ENCODE measurements at places on chromosomes 6 and 20.

DNA sequence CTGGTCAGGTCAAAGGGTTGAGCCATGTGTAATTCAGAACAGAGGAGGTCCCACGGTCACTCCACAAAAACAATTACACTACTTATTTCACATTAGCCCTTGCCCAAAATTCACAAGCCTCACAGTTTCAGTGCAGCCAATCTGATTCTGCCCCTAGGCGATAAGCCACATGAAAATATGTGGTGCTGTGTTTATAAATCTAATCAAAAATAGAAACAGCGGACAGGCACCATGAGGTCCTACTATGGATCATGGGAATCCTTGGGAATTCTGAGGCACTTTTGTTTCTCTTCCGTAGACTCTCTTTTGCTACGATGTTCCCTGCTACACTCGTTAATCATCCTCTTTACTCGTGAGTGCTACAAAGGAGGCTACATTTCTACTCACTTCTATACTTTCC lies 476.1 kb downstream of the TFAP2A start:
- DNase-seq, result no peak

GRCh38 chr6:117592983-117593759 lies 9.1 kb downstream of the GOPC start:
- DNase-seq, result no peak

DNA sequence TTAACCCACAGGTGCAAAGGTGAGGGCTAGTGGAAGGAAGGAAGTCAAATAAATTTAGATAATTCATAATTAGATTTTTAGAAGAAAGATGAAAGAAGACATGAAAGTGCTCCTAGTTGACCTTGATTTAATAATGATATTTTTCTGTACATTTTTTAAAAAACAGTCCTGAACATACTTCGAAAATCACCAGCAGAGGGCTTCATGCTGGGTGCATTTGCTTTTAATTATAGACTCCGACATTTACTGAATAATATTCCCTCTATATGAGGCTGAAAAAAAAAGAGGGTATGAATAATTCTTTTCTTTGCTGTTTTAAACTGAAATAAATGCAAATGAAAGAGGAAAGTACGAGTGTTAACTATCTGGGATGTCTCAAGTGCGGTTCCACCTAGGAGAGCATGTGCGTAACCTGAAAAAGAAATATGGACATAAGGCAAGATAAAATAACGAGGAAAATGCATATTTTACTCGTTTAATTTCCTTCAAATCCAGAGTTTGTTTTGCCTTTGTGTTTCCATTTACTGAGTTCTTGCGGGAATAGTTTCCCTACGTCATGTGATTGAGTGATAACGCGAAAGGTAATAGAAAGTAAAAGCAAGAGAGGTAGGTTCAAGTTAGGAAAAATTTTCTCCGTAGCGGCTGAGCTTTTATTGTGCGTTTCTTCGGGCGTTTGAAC lies 3.1 kb upstream of the TFAP2B start:
- DNase-seq, result no peak

DNA sequence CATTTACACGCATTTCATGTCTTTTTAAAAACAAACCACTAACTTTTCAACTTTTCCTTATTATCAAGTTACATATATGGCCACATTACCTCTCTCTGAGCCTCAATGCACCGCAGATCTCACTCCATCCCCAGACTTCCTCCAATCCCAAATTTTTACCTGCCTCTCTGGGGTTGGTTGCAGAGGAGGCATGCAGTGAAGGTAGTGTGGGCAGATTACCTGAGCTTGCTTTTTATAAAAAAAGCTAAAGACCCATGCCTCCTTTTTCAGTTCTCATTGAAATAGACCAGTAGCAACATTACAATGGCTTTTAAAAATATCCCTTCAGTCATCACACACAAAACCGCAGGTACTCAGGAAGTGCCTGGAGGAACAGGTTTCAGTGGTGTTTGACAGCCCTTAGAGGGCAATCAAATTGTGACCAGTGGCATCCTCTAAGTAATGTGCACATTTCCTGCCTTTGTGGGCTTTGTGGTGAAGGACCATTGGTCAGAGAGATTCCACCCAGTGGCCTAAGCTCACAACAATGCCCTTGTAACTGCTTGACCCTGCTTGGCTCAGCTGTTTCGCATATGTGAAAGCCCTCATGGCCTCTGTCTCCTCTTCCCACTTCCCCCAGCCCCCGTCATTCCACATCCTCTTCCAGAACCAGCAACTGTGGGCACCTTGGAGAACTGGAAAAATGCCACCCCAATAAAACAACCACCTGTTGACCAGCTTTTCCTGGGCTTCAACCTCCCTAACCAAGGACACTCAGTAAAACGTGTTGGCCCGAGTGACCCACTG lies 30.2 kb upstream of the IL17A start:
- no peak for DNase-seq

DNA sequence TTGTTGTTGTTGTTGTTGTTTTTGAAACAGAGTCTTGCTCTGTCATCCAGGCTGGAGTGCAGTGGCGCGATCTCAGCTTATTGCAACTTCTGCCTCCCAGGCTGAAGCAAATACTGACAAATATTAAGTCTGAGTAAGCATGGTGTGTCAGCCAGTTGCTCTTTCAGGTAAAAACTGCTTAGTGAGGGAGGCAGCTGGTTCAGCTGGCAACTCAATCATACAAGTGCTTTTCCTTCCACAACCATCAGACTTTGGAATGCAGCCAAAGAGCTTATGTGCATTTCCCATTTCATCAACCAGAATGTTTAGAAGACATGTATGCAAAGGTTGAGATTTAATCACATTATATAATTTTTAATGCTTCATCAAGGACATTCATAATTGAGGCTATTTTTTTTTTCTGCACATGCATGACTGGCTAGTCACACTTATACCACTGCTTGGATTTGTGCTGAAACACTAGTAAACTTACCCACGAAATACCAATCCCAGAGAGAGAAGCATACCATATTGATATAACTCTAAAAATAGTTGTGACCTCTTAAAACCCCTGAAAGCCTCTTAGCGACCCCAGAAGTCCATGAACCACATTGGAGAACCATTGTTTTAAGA lies 56.0 kb downstream of the CLIC5 start:
- no peak for DNase-seq

DNA sequence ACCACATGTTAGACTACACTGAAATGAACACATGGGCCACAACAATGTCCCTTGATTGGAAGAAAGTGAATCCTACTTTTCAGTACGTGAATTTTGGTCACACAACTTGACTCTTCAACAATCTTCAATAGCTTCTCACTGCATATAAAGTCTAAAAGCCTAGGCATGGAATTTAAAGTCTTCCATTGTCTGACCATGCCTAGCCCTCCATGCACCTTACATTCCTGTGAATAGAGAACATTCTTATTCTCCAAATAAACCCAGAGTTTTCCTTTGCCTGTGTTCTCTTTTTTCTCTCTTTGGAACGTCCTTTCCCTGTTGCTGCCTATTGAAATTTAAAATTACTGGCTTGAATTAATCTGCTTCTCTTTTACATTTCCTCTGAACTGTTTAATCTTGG lies 207.5 kb downstream of the ASCC3 start:
- no peak for DNase-seq

DNA sequence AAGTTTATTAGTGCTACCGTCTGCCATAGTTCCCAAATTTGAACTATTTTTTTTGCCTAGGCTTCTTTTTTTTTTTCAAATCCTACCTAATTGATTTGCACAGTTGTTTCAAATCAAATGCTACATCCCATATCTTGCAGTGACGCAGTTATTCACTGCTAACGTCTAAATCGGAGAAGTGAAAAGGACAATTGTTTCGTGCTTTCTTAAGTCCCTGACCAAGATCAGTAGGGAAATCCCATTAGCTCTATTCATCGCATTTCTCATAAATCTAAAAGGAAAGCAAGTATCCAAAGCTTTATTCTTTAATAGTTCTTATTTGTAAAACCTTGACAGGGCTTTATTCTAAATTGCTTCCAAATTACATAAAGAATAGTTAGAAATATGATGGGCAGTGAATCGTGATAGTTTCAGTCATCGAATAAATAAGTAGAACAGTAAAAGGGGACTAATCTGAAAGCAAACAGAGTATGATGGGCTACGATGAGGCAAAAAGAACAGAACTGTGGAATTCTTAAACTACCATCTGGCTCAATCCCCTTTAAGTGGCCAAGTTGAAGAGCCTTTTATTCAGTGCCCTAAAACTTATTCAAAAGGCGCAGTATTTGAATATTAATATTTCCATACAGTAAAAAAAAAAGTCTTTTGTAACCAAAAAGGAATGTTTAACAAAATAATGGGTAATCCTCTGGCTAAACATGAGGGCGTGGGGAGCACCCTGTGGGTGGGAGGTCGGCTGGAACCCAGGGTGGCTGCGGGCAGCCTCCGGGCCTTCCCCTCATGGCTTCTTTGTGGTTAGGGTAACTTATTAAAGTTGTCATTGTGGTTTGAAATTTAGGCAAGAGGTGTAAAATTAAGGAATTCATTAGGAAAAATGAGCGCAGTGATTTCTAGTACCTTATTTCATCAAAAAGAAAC lies 3.0 kb upstream of the ARID1B start:
- no peak for DNase-seq

DNA sequence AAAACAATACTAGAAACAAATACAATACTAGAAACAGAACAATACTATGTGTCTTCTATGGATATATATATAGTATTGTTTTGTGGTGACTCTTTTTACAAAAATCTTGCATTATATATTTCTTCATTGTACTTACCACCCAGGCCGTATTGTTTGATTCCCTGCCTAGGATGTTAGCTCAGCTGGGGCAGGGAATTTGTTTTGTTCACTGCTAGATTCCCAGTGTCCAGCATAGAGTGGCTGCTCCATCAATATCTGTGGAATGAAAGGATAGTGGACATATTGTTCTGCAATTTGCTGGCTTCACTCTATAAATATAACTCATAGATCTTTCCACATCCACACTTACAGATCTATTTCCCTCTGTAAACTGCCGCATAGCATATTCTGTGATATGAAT lies 21.5 kb upstream of the PREX1 start:
- no peak for DNase-seq

DNA sequence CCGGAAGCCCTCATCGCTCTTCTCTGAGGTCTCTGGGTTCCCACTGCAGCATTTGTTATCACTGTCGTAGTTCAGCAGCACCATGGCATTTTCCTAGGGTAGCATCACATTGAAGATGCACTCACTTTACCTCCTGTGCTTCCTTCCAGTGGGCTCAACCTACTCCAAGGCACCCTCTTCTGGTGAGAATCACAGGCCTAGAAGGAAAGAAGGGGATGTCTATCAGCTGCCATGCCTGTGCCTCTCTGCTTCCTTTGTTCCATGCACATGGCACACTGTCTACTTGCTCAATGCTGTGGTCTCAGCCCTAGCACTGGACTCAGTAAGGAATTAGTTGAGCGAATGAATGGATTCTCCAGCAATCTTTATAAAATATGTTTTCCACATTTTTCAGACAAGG lies 22.6 kb downstream of the CST4 start:
- no peak for DNase-seq

DNA sequence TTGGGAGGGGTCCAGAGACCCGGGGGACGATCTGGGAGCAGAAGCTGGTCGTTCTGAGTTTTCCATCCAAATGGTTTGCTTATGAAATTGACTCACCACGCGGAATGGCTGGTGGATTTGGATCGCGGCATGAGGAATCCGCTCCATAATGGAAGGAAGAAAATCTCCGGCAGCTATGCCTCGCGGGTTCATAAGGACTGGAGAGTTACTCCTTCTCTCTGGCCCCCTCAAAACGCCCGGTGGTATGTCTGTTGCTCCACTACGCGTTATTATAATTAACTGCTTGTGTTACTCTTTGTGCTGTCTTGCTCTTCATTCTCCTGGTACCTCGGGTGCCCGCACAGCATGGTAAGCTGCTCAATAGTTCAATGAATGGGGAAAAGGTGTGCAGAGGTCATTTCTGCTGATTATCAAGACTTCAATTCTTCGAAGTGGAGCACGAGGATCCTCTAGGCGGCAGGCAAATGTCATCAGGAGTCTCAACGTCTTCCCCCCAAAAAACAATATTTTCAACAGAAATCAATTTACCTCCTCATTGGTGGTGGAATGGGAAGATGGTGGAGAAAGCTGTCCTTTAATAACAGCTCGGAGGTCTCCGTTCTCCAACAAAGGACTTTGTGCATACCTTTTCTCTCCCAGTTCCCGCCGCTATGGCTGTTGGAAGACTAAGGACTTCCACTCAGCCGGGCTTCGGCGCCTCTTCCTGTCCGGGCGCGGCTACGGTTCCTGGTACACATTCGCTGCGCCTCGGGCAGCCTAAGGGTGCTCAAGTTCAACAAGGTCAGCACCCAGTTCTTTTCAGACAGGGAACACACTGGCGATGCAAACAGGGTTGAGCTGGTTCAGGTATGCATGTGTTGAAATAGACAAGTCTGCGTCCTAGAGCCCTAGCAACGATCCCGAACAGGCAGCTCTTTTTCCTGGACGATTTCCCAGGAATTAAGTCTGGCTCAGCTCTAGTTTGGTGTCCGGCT lies 9.2 kb upstream of the PRSS16 start:
- DNase-seq, result no peak

DNA sequence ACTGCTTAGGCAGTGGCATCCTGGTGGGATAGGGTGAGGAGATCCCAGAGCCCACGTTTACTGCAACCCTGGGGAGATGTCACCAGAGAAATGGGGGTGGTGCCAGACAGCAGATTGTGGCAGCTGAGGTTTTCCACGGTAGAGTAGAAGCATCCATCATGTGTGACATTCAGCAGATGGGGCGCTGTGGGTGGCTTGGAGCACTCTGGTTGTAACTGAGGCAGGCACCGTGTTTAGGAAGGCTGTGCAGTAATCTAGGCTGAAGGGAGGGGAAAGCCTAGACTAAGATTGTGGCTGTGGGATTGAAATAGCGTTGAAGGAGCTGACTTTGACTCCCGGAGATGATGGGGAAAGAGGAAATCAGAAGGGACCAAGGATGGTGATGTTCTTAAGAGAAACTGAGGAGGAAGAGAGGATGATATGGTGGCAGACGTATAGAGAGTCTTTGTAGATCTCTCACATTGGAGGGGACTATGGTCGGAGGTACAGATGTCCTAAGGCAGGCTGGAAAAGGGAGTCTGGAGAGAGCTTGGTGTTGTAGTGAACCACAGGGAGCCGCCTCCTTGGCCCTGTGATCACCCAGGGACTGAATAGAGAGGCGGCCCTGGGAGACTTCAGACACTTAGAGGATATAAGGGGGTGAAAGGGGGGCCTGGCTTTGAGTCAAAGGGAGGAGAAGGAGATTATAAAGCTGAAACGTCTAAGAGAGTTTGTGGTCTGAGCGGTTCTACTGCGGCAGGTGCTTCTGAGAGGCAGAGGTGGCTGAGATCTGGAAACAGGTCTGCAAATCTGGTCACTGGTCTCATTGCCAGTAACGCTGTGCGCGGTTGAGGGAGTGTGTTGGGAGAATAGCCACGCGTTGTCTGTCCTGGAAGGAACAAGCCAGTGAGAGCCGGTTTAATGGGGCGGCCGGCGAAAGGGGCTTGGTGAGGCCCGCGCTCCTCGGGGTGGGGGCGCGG lies 792 bp upstream of the MICA start:
- DNase-seq, result peak; percentile 26

DNA sequence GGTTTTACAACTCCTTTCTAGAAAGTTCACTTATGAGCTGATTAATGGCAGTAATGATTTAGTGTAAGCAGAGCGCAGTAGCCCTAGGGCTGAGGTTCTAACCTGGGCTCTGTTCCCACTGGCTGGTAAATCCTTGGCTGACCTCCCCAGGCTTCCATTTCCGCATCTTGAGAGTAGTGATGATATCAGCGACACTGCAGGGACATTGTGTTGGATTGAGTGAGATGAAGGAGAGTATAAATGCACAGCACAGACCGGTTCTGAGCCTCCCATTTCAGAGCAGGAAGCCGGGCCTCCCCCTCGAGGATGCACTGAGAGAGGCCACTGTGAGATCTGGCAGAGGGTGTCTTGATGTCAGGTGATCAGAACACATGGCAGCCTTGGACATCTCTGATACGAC lies 477.2 kb upstream of the SULF2 start:
- DNase-seq, result no peak

All from activated T-helper 2 cell treated with anti-CD3 and anti-CD28 coated beads, Interferon-gamma antibody, Interleukin-2, Interleukin-4, amounts not matched to agents 10 μg/mL and 5 μg/mL and 100 μg/mL, durations not matched to agents 14 hours and 24 hours and 36 hours (primary cell).